Suppressor macrophage treated with lipopolysaccharide for 4 hours (primary cell): ENCODE measurements at places on chromosomes 4 and X.

DNA sequence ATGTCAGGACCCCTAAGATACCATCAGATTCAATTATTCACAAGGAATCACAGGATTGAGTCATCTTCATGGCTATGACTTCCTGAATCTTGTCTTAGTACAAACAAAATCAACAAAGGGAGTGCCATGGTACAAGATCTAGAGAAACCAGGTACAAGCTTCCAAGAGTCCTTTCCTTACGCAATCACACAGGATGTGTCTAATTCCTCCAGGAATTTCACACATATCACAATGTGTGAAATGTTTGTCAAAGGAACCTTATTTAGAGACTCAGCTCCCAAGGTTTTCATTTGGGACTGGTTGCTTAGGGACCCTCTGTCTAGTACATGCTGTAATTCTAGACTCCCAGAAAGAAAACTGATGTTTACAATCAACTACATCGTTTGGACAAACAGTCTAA, 83.0 kb downstream of the MAB21L2 start:
- DNase-seq: no peak

GRCh38 chr4:184960505-184960971, 57.8 kb upstream of the HELT start:
- no peak for DNase-seq

- no peak for DNase-seq
Measured at GRCh38 chr4:53990641-53991040, 73.8 kb downstream of the CHIC2 start.

DNA sequence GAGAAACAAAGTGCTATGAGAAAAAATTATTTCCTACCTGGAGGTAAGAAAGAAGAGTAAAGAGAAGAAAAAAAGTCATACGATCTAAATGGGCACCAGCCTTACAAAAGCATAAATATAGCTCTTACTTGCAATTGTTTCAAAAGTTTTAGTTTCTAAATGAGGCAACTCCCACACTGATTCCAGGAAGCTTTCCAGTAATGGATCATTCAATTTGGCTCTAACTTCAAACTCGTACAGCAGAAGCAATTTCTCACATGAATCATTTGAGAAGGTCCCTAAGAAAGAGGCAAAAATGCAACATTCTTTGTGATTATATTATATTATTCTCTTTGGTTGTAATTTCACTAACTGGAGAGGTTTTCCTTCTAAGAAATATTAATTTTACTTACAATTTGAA, 109.9 kb downstream of the DLG3 start:
- no peak for DNase-seq

DNA sequence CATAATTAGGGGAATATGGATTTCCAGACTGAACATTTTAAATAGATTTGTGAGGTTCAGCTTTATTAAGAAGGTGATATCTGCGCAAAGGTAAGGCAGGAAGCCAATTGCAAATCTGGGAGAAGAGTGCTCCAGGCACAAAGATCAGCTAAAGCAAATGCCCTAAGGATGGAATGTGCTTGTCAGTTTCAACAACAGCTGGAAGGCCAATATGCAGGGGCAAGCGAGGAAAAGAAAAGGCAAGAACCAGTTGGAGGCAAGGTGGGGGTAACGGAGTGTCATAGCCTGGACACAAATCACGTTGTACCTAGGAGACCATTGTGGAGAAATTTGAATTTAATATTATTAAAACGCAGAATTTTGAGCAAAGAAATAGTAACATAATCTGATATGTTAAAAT, 1710.3 kb upstream of the PCDH7 start:
- DNase-seq: no peak

GRCh38 chrX:1274786-1275185, 6.2 kb downstream of the CSF2RA start:
- DNase-seq: peak; percentile 91

GRCh38 chr4:10736895-10737294, 52.3 kb upstream of the CLNK start:
- no peak for DNase-seq

GRCh38 chrX:124010157-124010556, 48.7 kb downstream of the STAG2 start:
- DNase-seq: no peak
